Iris pigment epithelial cell (primary cell): ENCODE measurements at places on chromosomes 1 and 21.

- no peak for DNase-seq
Observed at GRCh38 chr1:39960431-39960958, 5.5 kb downstream of the MFSD2A start.

- DNase-seq = peak; percentile 86
Observed at GRCh38 chr1:42319128-42319851, 15.7 kb downstream of the FOXJ3 start.

DNA sequence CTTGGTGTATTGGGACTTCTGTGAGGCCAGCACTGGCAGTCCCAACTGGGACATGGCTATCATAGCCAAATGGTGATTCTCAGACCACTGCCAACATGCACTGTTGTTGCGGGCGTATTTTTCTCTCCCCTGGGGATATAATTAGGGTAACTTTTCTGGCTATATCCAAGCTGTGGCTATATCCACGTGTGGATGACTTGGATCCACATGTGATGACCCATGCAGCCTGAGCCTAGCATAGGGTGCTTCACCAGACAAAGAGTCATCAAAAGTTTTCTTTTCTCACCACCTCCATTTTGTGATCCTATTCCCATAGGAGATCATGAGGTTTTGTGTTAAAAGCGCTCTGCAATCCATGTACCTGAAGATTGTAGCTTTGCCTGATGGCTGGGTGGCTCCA is 51.2 kb upstream of the CSF3R start:
- no peak for DNase-seq

GRCh38 chr1:209250861-209251636 is 332.5 kb upstream of the CAMK1G start:
- DNase-seq = no peak

GRCh38 chr1:33577663-33578062 is 105.2 kb downstream of the ZSCAN20 start:
- DNase-seq = no peak

DNA sequence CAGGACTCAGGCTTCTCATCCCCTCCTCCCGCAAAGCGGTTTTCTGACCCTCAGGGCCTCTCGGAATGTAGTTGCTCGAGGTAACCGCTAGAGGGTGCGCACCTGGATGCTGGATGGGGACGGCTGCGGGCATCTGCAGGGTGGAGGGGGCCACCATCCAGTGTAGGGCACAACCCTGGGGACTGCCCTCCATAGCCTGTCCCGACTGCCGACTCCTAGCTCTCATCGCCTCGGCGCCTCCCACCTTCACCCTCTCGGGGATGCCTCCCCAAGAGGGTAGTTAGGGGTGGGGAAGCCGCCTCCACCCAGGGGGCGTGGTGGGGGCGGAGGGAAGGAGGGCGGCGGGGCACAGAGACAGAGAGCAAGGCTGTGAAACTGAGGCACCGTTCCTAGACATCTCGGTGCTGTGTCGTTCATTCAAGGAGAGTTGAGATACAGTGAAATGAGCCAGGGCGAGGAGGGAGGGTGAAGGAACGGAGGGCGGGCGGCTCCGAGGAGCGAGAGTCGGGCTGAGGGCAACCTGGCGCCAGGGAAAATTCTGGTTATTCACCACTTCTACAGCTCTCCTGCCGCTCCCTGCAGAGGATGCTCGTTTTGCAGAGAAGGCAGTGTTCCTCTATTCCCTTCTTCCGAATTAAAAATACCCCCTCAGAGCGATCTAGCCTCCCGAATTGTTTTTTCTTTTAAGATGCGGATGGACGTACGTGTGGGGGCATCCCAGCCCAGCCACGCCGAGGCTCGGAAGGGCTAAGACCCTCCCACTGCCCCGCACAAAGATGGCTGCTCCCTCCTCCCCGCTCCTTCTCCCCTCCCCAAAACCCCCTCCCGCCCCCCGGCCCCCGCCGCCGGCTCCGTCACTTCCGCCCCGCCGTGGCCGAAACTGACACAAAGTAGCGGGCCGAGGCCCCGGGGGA is at the start of gene ATP8B2:
Gene ATP8B2 (plus strand): TSS at position 857 of the 914 bp plus-strand sequence. CDS start 2,617 bp downstream, outside the sequence.
- DNase-seq = peak; percentile 60
